ENCODE measurements at places on chromosomes 7 and 10.

DNA sequence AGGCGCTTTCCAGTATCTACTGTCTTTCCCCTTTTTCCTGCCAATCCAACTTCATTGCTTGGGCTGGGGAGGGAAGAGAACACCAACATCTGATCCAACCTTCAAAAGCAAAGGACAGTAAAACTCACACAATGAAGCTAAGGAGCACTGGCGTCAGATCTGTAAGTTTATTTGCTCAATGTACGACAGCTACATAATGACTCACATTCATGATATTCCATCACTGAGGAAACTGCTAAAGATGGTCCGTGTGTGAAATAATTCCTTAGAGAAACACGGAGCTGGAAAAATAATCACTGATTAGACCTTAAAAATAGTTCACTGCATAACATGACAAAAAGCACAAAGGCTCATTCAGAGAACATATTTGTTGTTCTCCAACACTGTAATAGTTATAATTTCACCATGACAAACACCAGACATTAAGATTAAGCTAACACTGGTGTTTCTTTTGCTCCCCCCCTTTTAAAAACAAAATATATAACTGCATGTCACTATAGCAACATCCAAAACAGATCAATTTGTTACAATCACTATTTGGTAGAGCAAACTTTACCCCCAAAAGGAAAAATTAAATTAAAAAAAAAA is 24.3 kb downstream of the HSPB1 start:
- no peak for DNase-seq

DNA sequence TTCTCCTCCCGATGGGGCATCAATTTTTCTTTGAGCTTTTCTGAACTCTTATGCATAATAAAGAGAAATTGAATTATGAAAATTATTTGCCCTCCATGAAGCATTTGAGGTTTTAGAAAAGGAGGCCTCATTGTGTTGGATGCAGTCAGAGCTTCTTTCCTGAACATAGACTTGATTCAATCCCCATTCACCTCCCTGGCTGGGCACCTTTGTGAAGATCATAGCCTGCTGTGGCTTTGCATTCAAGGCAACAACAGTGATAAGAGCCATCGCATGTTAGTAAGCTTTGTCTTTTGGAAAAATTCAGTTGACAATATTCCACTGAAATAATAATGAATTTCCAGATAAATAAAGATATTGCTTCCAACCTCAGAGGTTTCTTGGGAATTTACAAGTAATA is 87.1 kb downstream of the TRIL start:
- no peak for DNase-seq

DNA sequence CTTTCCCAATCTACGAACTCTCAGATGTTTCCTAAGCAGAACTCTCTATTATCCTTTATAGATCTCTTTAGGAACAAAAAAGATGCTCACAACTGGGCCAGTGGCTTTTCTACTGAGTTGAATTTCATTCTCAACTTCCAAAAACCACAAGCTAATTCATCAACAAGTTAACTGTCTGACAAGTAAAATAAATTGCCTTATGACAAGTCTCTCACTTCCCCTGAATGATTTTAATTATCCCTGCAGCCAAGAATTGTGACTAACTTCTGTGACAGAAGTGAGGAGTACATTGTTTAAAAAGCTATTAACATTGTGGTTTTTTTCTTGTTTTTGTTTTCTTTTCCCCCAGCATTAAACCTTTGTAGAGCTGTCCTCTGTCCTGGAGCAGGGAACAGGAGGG is 343.1 kb downstream of the HPSE2 start:
- no peak for DNase-seq

DNA sequence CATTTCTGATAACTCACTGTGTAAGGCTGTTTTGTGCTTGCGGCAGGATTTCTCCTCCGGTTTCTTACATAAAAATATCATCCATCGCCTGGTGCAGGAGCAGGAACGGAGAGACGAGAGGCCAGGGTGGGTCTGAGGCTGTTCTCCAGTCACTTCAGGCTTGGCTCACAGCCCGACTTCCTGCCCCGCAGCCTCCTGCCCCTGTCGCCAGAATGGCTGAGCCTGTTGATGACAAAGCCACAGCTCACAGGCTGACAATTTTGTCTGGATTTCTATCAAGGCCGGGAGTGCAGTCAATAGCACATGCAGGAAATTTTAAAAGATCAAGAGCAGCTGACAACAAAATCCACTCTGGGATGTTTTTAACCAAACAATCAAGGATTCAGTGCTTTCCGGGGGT is 229.7 kb upstream of the ZNF32 start:
- DNase-seq = no peak

- DNase-seq = peak; percentile 17
Measured at GRCh38 chr10:7408291-7409044, 2.4 kb downstream of the SFMBT2 start.

GRCh38 chr10:61343796-61344195 is 109.4 kb downstream of the TMEM26 start:
- no peak for DNase-seq

DNA sequence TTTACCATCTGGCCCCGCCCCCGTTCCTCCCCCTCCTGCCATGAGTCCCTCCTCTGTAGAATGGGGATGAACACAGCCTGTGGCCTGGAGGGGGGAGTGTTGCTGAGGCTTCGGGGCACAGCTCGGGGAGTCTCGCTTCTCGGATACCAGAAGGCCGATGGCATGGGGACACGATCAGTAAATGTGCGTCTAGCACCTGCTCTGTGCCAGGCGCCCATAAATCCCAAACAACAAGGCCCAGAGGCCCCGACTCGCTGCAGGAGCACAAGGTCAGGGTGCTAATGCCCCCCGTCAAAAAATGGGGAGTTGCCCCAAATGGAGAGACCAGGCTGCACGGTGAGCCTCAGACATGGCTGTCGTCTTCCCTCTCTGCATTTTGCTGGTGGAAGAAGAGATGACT is 40.7 kb downstream of the JAKMIP3 start:
- DNase-seq = no peak

DNA sequence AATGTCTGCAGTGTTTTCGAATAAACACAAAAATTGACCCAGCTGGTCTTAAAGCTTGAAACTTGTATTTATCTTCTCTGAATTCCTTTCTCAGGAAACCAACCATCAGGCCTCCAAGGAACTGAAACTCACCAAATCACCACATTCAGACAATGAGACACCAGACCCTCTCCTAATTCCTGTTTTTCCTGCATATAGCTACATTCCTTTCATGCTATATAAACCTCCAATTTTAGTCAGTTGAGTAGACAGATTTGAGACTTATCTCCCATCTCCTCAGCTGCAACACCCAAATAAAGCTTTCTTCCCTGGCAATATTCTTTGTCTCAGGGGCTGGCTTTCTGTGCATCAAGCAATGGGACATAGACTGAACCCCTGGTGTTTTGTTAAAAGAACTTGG is 317.0 kb downstream of the CACNA2D1 start:
- DNase-seq = no peak

GRCh38 chr7:1943933-1944618 is 274.0 kb downstream of the ELFN1 start:
- DNase-seq = no peak

DNA sequence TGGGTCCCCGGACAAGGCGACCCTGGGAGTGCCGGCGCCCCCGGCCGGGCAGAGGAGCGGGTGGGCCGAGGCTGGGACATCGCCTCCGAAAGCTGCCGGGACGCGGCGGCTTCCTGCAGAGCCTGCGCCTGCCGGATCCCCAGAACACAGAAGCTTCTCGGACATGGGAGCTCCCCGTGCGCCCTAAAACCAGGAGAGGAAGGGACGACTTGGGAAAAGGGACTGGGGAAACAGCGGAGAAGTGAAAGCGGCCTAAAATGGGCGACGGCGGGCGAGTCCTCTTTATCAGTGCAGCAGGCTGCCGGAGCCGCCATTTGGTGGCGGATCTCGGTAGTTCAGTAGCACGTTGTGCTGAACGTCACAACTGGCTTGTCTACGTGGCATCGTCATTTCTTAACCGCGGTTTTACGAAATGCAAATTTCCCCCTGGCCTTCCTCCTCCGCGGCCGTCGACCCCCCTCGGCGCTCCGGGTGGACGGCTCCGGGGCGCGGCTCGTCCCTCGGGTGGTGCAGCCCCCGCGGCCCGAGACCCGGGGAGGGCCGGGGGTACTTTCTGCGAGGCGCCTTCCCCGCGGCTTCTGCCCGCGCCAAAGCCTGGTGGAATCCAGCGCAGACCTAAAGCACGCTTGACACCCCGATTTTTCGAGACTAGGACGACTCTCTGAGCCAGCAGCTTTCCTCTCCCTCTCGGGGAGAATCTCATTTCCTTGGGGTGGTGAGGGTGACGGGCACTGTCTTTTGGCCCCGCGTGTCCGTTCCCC is 9.9 kb upstream of the SPAG6 start:
- peak; percentile 48 for DNase-seq

DNA sequence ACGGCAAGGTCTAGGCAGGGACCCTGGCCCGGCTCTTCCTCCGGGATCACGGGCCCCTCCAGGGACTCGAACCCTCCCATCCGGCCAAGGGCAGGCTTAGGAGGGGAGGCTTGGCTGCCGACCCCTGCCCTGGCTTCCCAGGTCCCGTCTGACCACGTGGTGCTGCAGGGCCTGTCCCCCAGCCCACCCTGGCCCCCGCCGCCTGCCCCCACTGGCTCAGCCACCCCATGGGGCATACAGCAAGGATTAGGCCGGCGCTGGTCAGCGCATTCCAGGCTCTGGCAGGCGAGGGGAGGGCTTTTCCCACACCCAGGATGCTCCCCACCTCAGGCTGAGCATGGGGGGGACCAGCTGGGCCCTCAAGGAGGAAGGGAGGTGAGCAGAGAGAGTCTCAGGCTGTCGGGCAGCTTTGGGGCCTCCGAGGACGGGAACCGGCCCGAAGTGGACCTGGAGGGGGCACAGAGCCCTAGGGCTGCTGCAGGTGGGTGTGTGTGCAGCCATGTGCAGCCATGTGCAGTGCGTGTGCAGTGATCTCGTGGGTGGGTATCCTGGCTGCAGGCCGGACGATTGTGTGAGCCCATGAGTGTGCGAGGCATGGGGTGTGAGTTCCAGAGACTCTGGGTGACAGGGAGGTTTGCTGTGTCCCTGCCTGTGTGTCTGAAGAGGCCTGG is 713 bp upstream of the GRIFIN start:
- DNase-seq = no peak

GRCh38 chr7:102891693-102892261 is 21.0 kb upstream of the LRRC17 start:
- DNase-seq = no peak

- no peak for DNase-seq
Measured at GRCh38 chr7:55485501-55486191, 86.7 kb downstream of the VOPP1 start.

GRCh38 chr7:139043823-139044812 is 8.3 kb upstream of the ZC3HAV1L start:
- peak; percentile 59 for DNase-seq

DNA sequence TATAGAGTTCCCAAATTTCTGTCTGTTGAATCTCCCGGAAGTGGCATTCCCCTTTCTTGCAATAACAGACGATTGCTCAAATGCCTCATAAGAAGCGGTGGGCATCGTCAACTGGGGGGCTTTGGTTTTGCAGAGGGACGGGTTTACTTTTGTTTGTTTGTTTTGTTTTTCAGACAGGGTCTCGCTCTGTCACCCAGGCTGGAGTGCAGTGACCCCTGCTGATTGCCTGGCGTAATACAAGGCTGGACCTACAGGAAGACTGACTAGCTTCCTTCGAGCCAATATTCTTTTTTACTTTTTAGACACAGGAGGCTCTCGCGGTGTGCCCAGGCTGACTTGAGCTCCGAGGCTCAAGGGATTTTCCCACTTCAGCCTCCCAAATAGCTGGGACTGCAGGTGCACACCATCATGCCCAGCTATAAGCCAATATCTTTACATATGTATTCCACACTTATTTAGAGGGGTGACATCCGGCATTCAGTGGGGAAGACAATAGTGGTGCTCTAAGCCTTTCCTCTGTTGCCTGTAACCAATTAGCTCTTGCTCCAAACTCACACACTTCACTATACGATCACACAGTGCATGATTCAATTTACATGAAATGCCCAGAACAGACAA is 58.1 kb downstream of the FHIP2A start:
- DNase-seq = peak; percentile 18

DNA sequence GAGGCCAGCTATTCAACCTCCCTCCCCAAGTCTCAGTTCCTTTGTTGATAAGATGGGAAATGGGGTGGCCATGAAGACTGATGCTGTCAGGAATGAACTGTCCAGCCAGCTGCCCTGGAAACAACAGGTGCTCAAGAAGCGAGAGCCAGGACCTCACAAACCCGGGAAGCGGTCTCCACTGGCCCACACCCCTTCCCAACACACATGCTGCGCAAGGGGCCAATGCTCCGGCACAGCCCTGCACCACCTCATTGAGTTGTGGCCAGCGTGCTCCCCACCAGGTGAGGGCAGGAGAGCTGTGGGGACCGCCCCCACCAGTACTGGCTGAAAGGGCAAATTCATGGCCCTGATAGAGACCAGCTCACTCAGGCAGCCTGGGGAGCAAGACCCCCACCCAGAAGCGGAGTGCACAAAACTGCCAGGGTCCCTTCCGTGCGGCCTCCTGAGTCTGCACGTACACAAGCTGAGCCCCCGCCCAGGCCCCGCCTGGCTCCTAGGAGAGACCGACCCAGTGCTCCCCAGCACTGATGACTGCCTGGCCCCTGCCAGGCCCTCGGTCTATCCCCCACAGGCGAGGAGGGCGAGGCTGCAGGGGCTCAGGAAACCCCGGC is 216.6 kb downstream of the MAD1L1 start:
- DNase-seq = no peak

GRCh38 chr7:16563281-16564022 is 36.8 kb downstream of the LRRC72 start:
- no peak for DNase-seq

- no peak for DNase-seq
Measured at GRCh38 chr7:1956611-1957470, 275.9 kb downstream of the MAD1L1 start.

- DNase-seq = no peak
Measured at GRCh38 chr10:49365675-49366415, 30.0 kb downstream of the DRGX start.

GRCh38 chr7:132380059-132380458 is 196.2 kb downstream of the PLXNA4 start:
- no peak for DNase-seq

- DNase-seq = no peak
Measured at GRCh38 chr10:74207691-74208480, 56.9 kb downstream of the ADK start.

GRCh38 chr7:139341776-139342226 is 664 bp downstream of the FMC1 start:
- no peak for DNase-seq

DNA sequence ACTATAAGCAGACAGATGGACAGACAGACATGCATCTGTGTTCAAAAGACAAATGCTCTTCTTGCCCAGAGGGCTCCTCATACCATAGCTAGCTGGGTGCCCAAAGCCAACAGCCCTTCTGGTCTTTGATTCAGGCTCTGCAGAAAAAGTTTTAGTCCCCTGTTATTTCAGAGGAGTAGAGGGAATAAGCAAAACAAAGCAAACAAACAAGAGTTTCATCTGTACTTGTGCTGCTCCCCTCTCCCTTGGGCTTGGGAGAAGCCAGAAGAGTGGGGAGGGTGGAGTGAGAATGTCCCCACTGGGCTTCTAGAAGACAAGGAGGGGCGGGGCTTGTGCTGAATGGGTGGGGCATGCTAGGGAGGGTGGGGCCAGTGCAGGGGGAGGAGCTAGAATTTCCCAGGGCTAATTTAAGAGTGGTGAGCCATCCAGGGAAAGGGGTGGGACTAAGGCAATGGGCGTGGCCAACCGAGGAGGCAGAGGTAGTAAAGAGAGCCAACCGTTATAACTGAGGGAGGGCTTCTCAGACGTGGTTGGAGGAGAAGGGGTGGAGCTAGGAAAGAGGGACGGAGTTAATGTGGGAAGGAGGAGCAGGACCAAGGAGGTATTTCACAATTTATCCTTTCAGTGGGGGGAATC is 101.2 kb upstream of the MGMT start:
- no peak for DNase-seq
